ENCODE measurements at places on chromosomes 12 and 14. TPM values are rescaled to one million over a fixed set of nuclear protein-coding genes. Genes with fewer than 3 reads are reported as not detected.

Gene CBLN3
- 6.1 TPM for total RNA-seq

- no peak for DNase-seq
These were observed 429.4 kb downstream of the ZFP36L1 start for GRCh38 chr14:68363466-68363842.

Gene ARPC3
- total RNA-seq: 221 TPM

Gene ITGB7
- total RNA-seq: 0.83 TPM

GRCh38 chr14:99879401-99880295 lies 86.4 kb downstream of the EML1 start:
- no peak for DNase-seq

- no peak for DNase-seq
These were observed 332.3 kb downstream of the ZFP36L1 start for GRCh38 chr14:68460541-68460940.

DNA sequence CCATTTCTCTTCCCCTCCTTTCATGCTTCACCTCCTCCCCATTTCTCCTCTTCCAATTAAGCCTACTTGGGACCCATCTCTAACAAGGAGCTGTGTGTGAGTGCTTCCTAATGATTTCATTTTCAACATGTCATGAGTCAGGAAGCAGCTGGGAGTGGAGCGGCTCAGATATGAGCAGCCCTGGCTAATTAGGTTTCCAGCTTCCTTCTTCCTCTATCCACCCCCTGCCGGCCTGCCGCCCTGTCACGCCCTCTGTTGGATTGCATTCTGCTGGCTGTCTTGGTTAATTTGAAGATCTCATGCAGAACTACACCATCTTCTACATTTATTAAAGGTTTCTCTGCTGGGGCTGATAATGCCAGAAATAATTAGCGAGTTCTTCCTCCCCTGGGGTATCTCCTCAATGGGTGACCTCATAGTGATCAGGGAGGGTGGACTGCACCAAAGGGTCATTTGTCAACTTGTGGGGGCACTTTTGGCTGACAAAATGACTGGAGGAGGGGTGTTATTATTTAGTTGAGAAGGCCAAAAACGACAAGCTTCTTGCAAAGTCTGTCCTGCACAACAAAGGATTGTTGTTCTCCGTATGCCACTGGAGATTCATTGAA lies 300.9 kb upstream of the SRRM4 start:
- DNase-seq: no peak

- DNase-seq: no peak
These were observed 213.4 kb downstream of the CCER1 start for GRCh38 chr12:90741611-90742010.

- no peak for DNase-seq
These were observed 7.7 kb upstream of the ATXN2 start for GRCh38 chr12:111606767-111607230.

Gene CCDC197
- not detected for total RNA-seq

DNA sequence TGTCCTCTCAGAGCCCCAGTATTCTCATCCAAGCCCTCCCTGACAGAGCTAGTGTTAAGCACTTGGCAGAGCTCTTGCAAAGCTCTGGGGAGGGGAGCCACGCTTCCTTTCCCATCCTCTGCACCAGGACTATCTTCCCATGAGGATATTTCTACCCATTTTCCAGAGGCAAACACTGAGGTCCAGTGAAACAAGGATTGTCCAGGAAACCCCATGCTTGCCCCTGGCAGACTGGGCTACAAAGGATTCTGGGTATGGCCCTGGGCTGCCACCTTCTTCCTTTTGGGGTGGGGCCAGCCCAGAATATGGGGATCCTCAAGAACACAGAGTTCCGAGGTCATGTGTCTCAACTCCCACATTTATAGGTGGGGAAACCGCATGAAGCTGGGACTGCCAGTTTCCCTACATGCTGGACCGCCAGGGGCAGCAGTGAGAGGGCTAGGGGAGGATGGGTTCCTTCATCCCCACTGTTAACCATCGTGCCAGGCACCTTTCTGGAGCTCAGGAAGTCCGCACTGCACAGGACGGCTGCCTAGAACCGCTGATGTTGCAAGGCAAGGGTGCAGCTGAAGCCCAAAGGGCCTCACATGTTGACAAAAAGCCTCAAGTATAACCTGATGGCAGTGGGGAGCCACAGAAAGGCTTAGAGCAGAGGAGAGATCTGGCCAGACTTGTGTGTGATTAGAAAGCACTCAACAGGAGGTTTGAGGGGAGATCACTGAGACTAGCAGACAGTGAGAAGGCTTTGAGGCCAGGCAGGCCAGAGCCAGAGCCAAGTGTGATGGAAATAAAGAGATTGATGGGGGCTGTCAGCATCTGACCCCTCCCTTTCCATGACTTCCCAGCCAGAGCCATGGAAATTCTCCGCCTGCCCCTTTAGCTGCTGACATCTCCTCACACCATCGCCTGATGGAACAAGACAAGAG lies 5.5 kb upstream of the CCDC85C start:
- DNase-seq: no peak

GRCh38 chr12:130879212-130879686 lies 7.4 kb downstream of the RAN start:
- DNase-seq: no peak

DNA sequence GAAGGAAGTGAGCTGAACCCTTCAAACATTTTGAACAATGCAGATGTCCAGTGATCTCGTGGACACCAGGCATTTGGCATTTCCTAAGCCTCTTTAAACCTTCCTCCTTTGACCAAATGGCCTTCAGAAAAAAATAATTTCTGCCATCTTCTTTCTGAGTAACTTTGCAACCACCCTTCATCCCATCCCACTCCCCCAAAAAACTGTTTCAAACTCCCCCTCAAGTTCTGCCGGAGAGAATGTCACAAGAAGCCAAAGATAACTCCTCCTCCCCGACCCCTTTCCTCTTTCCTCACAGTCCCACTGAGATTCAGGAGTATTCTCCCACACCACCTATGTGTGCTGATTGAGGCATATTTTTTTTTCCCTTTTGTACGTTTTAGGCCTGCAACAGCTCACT lies 1.7 kb downstream of the KSR2 start:
- DNase-seq: no peak

DNA sequence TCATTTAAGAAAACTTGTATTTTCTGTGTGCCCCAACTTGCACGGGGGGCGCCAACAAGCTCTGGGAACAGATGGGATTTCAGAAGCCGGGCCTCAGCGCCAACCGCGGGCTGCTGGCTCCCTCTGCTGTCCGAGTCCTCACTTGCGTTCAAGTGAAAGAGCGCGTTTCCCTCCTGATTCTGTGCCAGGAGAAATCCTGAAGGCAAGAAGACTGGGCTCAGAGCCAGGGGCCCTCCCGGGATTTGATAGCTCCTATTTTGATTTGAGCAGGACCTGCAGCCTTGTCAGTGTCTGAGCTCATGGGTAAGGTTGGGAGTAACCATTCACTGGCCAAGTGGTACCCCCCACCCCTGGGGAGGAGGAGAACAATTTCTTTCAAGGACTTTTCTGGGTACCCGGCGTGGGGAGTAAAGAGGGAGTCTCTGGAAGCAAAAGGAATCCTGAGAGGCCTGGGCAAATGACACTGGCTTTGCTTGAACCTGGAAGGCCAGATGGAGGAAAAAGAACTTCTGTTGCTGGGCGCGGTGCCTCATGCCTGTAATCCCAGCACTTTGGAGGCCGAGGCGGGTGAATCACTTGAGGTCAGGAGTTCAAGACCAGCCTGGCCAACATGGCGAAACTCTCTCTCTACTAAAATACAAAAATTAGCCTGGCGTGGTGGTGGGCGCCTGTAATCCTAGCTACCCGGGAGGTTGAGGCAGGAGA lies 179.0 kb upstream of the RGS6 start:
- peak; percentile 94 for DNase-seq

DNA sequence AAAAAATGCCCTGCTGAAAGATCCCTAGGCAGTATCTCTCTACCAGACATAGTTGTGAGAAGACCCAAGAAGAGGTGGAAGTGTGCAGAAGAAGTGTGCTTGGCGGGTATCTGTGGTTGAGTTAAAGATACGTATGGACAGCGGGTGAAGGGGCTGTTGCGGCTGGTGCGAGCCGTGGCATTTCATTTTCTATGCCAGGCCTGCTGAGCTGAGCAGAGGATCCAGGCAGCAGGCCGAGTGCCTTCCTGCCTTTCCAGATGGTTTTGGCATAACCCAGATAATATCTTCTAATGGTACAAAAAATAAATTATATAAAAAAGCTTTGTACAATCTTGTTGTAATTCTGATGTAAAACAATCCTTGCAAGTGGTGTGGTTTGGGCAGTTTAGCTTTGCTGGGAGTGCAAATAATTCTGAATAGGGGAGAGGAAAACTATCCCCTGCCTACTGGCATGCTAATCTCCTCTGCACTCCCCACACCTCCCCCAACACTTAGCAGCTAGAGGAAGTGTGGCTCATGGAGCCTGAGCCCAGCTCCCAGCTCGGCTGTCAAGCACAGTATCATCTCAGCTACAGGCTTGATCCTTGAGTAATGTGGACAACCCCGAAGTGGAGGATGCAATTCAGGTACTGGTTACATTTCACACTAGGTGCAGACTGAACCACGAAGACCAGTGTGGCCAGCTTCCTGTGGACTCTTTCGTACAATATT lies 168.9 kb downstream of the VRK1 start:
- peak; percentile 60 for DNase-seq

Data from osteocyte (in vitro differentiated cells).